ENCODE measurements at places on chromosomes 1 and 21. TPM values are rescaled to one million over a fixed set of nuclear protein-coding genes. Genes with fewer than 3 reads are reported as not detected.

GRCh38 chr1:1470626-1471388, 758 bp upstream of the ATAD3B start:
- H3K36me3 ChIP-seq = no peaks in the 10 kb centered on the region
- no peak for DNase-seq
- H3K4me1 ChIP-seq = peaks cover 25% of the 10 kb centered on the region
- no peaks in the 10 kb centered on the region for H3K27me3 ChIP-seq

Gene SAMD13
- 1.7 TPM for total RNA-seq

GRCh38 chr1:212082765-212083406, 47.3 kb downstream of the DTL start:
- H3K27me3 ChIP-seq = no peaks in the 10 kb centered on the region
- no peak for DNase-seq
- H3K36me3 ChIP-seq = no peaks in the 10 kb centered on the region
- H3K4me1 ChIP-seq = no peaks in the 10 kb centered on the region
- H3K4me3 ChIP-seq = no peak overlapping the region
- H3K27ac ChIP-seq = no peak overlapping the region

- H3K4me1 ChIP-seq = peaks cover 4% of the 10 kb centered on the region
- H3K27ac ChIP-seq = no peak overlapping the region
- H3K36me3 ChIP-seq = no peaks in the 10 kb centered on the region
- DNase-seq = no peak
- H3K4me3 ChIP-seq = no peak overlapping the region
These were observed 30.1 kb downstream of the TOMM20 start for GRCh38 chr1:235098547-235098946.

Gene OR2L3
- not detected for total RNA-seq

DNA sequence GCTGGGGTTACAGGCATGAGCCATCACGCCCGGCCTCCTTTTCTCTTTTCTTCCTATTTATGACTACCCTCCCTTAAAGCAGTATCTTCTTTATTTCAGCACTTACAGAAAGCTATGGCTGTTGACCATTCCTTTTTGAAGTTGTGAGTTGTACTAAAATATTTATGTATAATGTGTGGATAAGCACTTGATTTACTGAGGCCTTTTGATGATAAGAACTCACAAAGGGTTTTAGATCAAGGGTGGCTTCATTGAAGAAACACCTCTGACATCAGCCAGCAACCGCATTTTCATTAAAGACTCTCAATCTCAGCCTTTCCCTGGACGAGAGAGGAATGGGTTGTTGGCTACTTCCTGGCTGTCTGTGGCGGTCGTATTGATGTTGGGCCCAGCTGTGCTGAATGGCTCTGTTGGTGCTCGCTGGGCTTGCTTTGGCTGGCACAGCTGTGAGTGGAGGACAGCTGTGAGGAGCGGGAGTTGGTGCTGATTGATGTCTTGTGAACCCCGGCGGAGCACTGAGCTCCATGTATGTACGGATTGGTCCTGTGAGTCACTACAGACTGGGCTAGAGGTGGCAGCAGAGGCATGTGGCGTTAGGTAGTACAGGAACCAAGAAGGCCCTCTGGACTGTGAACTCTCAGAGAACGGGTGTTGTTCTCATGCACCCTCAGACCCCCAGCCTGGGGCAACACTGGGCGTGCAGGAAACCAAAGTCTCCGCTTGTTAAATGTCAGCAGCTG, 208.8 kb downstream of the KIF26B start:
- no peaks in the 10 kb centered on the region for H3K27me3 ChIP-seq
- H3K4me3 ChIP-seq = no peak overlapping the region
- DNase-seq = peak; percentile 54
- H3K36me3 ChIP-seq = no peaks in the 10 kb centered on the region
- H3K27ac ChIP-seq = no peak overlapping the region
- no peaks in the 10 kb centered on the region for H3K4me1 ChIP-seq

Gene UBXN10
- 1.9 TPM for total RNA-seq

GRCh38 chr1:24202556-24202955, 15.5 kb upstream of the IFNLR1 start:
- no peaks in the 10 kb centered on the region for H3K36me3 ChIP-seq
- H3K27me3 ChIP-seq = no peaks in the 10 kb centered on the region
- H3K4me3 ChIP-seq = no peak overlapping the region
- H3K4me1 ChIP-seq = peaks cover 4% of the 10 kb centered on the region
- DNase-seq = no peak
- H3K27ac ChIP-seq = peak overlapping the region; percentile 78

DNA sequence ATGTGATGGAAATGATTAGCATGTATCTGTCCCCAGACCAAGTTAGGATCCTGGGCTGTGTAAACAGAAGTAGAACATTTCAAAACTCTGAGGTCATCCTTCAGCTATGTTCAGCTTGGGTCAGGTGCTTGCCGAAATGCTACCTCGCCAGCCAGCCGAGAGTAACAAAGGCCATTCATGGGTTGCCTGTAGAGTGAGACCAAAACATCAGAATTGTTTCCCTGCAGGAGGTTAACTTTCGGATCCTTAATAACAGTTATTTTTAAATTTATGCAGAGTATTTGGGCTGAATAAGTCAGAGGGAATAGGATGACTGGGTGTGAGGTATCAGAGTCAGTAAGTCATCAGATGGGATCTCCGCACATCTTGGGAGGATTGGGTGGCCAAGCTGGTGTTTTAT, 35.6 kb downstream of the SMYD2 start:
- H3K27ac ChIP-seq = no peak overlapping the region
- no peaks in the 10 kb centered on the region for H3K27me3 ChIP-seq
- H3K36me3 ChIP-seq = no peaks in the 10 kb centered on the region
- no peak overlapping the region for H3K4me3 ChIP-seq

DNA sequence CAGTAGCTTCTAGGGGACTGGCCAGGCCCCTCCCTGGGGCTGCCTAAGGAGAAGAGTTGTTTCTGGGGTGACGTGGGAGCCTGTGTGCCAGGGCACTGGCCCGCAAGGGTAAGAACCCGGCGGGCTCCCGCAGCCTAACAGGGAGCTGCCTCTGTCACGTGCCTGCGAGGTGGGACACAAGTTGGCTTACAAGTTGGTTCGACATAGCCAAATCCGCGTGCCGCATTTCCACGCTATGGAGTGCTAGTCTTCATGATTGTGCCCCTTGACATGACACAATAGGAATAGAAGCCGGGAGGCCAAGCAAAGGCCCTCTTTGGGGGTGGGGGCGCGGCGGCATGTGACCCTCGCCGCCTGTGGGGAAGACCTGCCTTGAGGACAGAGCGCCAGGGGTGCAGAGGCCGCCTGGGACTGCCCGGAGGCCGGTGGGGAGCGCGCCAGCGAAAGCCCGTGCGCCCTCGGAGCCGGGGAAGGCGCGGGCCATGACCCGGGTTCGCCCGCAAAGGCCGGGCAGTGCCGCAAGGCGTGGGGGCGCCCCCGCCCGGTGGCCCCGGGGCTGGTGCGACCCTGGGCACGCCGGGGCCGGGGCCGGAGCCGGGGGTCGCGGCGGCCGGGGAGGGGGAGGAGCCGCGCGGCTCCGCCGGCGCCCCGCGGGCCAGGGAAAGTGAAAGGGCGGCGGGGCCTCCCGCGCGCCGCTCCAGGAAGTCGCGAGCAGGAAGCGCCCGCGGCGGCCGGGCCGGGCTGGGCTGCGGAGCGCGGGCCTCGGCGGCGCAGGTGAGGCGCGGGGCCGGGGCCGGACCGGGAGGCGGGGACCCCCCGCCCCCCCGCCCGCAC, at the start of gene SLC37A1:
Gene SLC37A1, plus strand, starts transcription at position 702 of the 834 bp plus-strand sequence. CDS start 4,603 bp downstream, outside the sequence.
- peaks cover 41% of the 10 kb centered on the region for H3K4me1 ChIP-seq
- peak within 1 kb of the TSS; percentile 94 for H3K27ac ChIP-seq
- H3K36me3 ChIP-seq = peaks cover 3% of the 10 kb centered on the region
- DNase-seq = peak; percentile 64
- H3K27me3 ChIP-seq = no peaks in the 10 kb centered on the region

Gene PTPRF
- 63.0 TPM for total RNA-seq

Gene ACOT7
- 9.4 TPM for total RNA-seq

Gene C8B
- not detected for total RNA-seq

Gene FCAMR
- total RNA-seq = not detected

DNA sequence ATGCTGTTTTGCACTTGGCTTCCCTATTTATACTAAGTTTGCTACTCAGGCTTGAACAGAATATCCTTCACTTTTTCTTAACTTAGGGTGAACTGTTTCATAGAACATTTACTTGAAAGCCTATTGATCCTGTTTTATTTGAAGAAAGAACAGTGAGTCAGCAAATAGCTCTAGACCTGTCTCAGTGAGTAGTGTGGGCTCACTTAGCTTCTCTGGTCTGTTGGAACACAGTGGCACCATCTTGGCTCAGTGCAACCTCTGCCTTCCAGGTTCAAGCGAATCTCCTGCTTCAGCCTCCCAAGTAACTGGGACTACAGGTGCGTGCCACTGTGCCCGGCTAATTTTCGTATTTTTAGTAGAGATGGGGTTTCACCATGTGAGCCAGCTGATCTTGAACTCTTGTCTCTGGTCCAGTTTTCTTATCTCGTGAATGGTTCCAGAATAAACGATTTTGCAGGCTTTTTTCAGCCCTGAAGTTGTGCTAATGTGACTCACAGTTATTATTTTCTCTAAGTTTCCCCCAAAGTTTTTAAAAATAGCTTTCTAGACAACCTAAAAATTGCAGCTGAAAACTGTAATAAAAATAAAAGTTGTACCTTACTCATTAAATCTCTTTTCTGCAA, 76.8 kb downstream of the KIF1B start:
- no peaks in the 10 kb centered on the region for H3K27me3 ChIP-seq
- H3K4me3 ChIP-seq = no peak overlapping the region
- H3K36me3 ChIP-seq = peaks cover 71% of the 10 kb centered on the region

- no peak for DNase-seq
- H3K36me3 ChIP-seq = no peaks in the 10 kb centered on the region
- no peak overlapping the region for H3K27ac ChIP-seq
- H3K27me3 ChIP-seq = no peaks in the 10 kb centered on the region
These were observed 271.3 kb upstream of the B3GALT2 start for GRCh38 chr1:193457676-193458075.

Gene FAM72B
- not detected for total RNA-seq

Gene C4BPA
- not detected for total RNA-seq

GRCh38 chr1:233695901-233696300, 82.0 kb downstream of the KCNK1 start:
- no peaks in the 10 kb centered on the region for H3K27me3 ChIP-seq
- H3K4me1 ChIP-seq = peaks cover 7% of the 10 kb centered on the region
- no peaks in the 10 kb centered on the region for H3K36me3 ChIP-seq
- H3K27ac ChIP-seq = no peak overlapping the region
- DNase-seq = no peak

Gene KRTAP19-3
- total RNA-seq = not detected

- H3K36me3 ChIP-seq = no peaks in the 10 kb centered on the region
- no peaks in the 10 kb centered on the region for H3K27me3 ChIP-seq
- no peak overlapping the region for H3K4me3 ChIP-seq
- H3K27ac ChIP-seq = peak overlapping the region; percentile 52
- no peaks in the 10 kb centered on the region for H3K4me1 ChIP-seq
These were observed 7.6 kb upstream of the CTTNBP2NL start for GRCh38 chr1:112388436-112388835.

- H3K27ac ChIP-seq = peak overlapping the region; percentile 39
- peak; percentile 91 for DNase-seq
- peaks cover 17% of the 10 kb centered on the region for H3K4me1 ChIP-seq
- no peak overlapping the region for H3K4me3 ChIP-seq
- no peaks in the 10 kb centered on the region for H3K36me3 ChIP-seq
These were observed 10.7 kb downstream of the OPTC start for GRCh38 chr1:203504400-203505250.

- H3K4me3 ChIP-seq = no peak overlapping the region
- no peaks in the 10 kb centered on the region for H3K27me3 ChIP-seq
- peaks cover 22% of the 10 kb centered on the region for H3K4me1 ChIP-seq
- DNase-seq = no peak
These were observed 49.6 kb downstream of the MTR start for GRCh38 chr1:236844499-236845271.

DNA sequence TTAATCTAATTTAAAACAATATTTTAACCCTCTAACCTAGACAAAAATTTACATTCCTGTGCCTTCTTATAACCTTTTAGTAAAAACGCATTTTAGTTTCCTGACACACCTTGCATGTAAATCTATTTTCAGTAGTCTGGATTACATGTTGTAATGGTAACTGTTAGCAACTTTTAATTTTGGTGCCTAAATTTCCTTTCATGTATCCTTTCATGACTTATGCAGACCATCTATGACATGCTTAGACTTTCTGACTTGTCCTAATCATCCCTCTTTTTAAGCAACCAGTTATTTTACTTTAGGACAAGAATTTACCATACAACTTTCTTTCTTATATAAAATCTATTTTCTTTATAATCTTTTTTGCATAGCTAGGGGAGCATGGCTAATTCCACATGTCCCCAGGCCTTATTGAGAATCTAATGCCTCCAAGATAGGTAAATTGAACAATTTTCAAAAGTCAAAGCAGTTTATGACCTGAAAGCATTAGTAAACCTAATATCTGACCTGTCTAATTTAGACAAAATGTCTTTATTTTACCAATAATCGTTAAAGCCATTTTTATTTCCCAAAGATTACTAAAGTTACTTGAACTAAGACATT, 57.5 kb upstream of the IL12RB2 start:
- H3K27ac ChIP-seq = no peak overlapping the region
- H3K36me3 ChIP-seq = no peaks in the 10 kb centered on the region
- no peak for DNase-seq
- no peak overlapping the region for H3K4me3 ChIP-seq

- no peak overlapping the region for H3K27ac ChIP-seq
- H3K4me1 ChIP-seq = peaks cover 11% of the 10 kb centered on the region
- DNase-seq = no peak
- no peak overlapping the region for H3K4me3 ChIP-seq
- peaks cover 19% of the 10 kb centered on the region for H3K27me3 ChIP-seq
These were observed 2.8 kb upstream of the MIXL1 start for GRCh38 chr1:226220473-226221189.

- no peak overlapping the region for H3K4me3 ChIP-seq
- no peaks in the 10 kb centered on the region for H3K4me1 ChIP-seq
- no peak for DNase-seq
- peaks cover 25% of the 10 kb centered on the region for H3K36me3 ChIP-seq
- H3K27me3 ChIP-seq = no peaks in the 10 kb centered on the region
These were observed 5.9 kb upstream of the TTC4 start for GRCh38 chr1:54709547-54710292.

Gene CACNA1E
- total RNA-seq = not detected

- H3K4me3 ChIP-seq = no peak overlapping the region
- no peaks in the 10 kb centered on the region for H3K27me3 ChIP-seq
- no peak for DNase-seq
- peaks cover 17% of the 10 kb centered on the region for H3K4me1 ChIP-seq
- no peaks in the 10 kb centered on the region for H3K36me3 ChIP-seq
These were observed 162.5 kb downstream of the ROR1 start for GRCh38 chr1:63936276-63936675.

Gene AKR7A3
- 269 TPM for total RNA-seq

DNA sequence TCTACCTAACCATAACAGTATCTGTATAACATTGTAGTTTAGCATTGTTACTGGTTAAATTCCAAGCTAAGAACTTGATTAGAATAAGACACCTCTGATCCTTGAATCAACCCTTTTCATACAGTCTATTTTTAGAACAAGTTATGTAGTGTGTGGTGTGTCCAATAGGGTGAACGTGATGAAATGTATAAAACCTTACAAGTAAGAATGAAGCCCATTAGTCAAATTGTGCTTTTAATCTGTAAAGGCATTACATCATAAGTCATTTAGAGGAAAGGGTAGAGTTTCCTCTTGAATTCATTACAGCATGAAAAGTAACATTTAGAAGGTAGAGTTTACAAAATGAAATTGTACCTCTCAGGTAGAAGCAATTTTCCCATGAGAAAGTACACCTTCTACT, 479.2 kb downstream of the LTN1 start:
- no peak overlapping the region for H3K27ac ChIP-seq
- no peaks in the 10 kb centered on the region for H3K36me3 ChIP-seq
- H3K4me3 ChIP-seq = no peak overlapping the region
- no peak for DNase-seq

Data from stomach (tissue), 19 donors.